HT-29 (cell line): ENCODE measurements at places on chromosomes 5 and 9.

DNA sequence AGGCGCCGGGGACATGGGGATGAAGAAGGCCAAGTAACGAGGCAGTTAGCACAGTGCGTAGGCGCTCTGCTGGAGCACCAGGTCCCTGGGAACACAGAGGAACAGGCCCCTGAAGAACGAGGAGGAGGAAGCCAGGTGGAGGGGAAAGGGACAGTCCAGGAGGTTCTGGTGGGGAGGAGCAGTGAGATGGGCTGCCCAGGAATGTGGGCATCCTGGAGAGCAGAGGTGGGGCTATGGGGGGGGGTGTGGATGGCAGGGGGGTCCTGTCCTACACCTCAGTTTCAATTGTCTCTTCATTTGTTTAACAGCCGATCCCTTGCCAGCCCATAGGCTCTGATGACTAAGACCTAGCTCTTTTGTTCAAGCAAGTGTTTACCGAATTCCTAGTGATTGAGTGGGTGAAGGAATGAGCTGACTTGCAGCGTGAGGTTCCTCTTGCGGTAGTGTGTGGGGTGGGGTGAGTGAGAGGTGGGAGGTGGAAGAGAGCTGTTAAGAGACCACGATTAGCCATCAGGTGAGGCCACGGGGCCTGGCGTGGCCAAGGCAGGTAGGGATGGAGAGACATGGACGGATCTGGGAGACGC, 8.4 kb upstream of the PHYHD1 start:
- peak; percentile 47 for DNase-seq

DNA sequence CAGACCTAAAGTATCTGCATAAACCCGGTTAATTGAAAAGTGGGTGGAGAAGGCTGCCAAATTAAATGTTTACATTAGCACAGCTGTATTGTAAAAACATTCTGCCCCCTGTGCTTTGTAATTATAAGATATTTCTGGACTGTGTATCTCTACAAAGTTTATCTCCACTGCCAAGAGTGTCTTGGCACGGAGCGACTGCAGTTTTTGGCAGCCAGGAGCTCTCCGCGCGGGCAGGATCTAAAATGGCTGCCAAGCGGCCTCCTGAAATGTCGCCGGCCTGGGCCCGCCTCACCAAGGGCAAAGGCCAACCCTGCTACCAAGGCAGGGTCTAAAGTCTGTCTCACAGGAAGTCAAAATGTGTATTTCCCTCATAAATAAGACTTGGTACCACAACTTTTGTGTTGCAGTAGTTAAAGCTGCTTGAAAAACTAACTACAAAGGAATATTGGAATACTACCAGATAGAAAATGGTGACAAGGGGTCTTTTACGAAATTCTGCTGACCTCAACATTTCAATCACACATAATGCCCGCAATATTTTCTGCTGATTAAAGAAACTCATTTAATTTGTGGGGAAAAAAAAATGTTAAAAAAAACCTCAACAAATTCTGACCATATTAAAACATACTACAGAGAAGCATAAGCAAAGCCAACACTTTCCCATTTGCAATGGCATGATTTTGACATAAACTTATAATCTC, 110.4 kb downstream of the NFIB start:
- DNase-seq = no peak

GRCh38 chr9:95005278-95006143, 279.0 kb downstream of the AOPEP start:
- peak; percentile 59 for DNase-seq

GRCh38 chr9:132268725-132269352, 85.9 kb downstream of the SETX start:
- peak; percentile 79 for DNase-seq

DNA sequence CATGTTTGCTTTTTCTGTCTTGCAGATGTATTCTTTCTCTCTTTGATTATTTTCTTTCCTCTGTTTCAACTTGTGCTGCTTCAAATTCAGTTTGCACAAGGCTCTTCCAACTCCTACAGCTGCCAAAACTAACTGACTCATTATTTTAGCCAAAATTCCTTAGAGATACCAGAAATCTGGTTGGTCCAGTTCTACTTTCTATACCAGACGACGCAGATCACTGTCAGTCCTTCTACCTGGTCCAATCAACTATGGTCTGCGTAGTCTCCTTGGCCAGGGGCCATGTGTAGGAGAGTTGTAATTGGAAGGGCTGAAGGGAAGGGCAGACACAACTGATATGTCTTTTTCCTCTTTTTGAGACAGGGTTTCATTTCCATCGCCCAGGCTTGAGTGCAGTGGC, 51.9 kb upstream of the JAK2 start:
- no peak for DNase-seq

- DNase-seq = no peak
These were observed 71.1 kb downstream of the ALDH7A1 start for GRCh38 chr5:126523818-126524510.

DNA sequence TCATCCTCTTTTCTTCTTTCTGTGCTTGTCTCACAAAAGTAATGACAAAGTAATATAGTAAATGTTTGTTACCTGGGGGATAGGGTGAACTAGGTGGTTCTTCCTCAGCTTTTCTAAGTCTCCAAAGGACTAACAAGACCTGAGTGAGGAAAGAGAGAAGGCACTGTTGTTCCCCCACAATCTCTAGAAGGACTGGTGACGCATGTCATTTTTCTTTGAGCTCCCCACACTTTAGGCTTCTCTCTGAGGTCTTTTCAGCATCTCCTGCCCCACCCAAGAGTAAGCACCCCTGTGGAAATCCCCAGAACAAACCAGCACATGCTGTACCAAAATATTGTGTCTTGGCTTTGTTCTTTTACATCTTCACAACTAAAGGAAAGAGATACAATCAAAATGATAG, 2.4 kb upstream of the IL7R start:
- DNase-seq = no peak

DNA sequence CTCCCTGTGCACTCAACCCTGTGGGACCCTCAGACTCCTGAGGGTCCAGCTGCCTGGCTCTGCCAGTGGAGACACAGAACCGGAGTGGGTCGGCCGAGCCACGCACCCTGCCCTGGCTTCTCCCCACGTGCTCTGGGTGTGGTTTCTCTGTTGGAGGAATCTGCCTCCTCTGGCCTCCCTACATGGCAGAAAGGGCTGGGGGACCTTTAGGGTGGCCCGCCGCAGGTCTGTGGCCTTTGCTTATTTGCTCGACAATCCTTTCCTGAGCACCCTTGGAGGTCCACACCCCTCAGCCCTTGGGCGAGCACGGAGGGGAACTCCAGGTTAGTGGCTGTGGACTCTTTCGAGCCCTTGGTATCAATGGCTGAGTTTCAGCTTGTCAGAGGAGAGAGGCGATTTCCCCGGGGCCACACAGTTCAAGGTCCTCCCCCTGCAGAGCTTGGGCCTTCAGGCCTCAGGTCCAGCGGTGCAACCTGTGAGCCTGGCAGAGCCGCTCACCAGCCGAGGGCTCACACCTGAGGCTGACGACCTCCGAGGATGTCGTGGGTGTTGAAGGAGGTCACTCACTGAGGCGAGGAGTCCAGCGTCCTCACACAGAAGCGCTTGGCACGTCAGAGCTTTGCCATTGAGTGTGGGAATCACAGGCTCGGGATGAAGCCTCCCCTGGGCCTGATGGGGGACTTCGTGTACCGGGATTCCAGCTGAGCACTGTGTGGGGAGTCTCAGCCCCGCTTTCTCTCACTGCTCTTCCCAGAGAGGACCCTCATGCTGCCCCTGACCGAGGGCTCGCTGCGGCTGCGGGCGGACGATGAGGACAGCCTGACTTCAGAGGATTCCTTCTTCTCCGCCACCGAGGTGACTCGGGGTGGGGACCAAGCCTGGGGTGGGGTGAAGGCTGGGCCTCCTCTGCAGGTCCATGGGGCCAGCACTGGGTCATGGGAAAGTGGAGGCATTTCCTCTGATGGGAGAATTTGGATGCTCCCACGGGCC, 20.8 kb upstream of the DOLPP1 start:
- no peak for DNase-seq

- DNase-seq = no peak
These were observed 195.6 kb downstream of the ELAVL2 start for GRCh38 chr9:23630488-23630887.

- DNase-seq = peak; percentile 30
These were observed 789 bp downstream of the ACER2 start for GRCh38 chr9:19409401-19410194.

GRCh38 chr5:58135571-58136335, 324.1 kb downstream of the PLK2 start:
- no peak for DNase-seq

- no peak for DNase-seq
These were observed 48.5 kb downstream of the MTRR start for GRCh38 chr5:7917130-7918123.

- DNase-seq = no peak
These were observed 35.0 kb upstream of the NAA35 start for GRCh38 chr9:85905957-85906356.

- no peak for DNase-seq
These were observed 142.1 kb downstream of the AGTPBP1 start for GRCh38 chr9:85599540-85600105.

DNA sequence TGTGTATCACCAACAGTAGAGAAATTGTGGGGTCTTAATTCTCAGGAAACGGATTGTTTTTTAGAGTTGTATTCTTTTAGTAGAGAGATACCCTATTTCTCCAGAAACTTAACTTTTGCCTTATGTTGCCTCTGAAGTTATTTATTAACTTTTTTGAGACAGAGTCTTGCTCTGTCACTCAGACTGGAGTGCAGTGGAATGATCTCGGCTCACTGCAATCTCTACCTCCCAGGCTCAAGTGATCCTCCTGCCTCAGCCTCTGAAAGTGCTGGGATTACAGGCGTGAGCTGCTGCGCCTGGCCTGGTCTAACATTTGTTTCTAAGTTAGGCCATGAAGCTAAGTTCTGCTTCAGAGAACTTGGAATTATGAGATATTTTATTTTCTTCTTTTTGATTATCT, 75.0 kb downstream of the CFAP95 start:
- no peak for DNase-seq

GRCh38 chr5:142115937-142116614, 7.5 kb downstream of the NDFIP1 start:
- DNase-seq = no peak

- no peak for DNase-seq
These were observed 271.1 kb upstream of the IRX4 start for GRCh38 chr5:2153802-2154201.

DNA sequence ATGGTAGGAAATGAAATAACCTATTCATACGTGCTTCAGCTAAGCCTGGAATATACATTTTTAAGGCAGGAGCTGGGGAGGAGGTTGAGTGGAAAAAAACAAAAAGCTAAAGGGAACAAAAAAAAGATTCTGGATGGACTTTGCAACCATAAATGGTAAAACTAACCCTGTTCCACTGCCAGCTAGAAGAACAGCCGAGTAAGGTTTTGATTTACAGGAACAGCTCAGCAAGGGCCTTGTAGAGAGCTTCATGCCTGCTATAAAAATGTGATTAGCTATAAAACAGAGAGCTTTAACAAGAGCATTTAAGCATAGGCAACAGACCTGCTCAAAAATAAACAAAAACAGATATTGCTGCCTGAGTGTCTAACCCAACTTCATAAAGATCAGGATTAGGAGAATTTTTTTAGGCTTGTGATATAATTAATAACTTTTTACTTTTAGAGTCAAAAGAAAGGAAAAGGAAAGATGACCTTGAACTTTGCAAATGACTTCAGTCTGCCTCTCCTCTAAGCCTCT, 194.8 kb downstream of the FBXL7 start:
- no peak for DNase-seq

DNA sequence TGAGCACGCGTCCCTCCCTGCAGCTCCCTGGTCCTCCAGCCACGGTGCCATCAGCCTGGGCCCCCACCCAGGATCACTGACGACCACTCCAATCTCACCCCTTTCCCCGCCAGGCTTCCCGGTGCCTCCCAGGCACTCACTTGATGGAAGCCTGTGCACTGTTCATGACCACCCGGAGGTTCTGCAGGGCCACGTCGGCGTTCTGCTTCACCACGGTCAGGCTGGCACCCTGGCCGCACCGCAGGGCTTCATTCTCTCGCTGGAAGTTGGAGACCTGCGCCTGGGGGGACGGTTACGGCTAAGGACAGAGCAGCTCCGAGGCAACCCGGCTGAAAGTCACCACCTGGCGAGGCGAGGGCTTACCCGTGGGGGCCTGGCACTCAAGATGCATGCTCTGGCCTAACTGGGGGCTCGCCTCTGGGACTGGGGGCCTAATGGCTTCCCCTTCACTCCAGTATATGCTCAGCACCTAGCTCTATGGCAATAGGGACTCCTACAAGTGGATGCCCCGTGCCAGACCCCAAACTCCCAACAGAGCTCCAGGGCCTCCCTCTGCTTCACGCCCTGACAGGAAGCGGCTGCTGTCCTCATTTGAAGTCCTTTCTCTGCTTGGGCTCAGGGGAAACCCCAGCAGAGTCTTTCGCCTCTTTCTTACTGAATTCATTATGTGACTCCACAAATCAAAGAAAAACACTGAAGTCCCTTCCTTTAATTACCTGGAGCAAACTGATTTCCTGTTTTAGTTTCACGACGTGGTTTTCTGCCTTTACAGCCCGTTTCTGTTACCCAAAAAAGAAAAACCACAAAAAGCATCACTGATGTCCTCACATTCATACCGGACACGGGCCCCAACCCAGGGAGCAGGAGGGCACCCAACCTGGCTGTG, 4.2 kb upstream of the SNAPC4 start:
- DNase-seq = no peak

DNA sequence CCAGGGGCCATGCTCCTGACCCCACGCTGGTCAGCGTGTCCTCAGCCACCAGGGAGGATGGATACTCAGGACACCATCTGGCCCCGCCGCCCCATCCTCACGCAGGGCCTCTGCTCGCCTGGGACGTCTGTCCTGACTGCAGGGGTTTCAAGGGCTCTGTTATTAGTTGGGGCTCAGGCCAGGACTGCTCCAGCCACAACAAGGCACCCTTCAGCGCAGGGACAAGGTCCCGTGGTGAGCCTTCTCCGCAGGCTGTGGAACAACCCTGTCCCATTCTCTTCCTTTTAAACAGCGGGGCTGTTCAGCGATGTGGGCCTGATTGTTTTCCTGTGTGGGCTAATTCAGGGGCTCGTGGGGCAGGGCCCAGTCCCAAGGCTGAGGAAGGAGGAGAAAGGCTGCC, 61.6 kb downstream of the SEMA4D start:
- no peak for DNase-seq

DNA sequence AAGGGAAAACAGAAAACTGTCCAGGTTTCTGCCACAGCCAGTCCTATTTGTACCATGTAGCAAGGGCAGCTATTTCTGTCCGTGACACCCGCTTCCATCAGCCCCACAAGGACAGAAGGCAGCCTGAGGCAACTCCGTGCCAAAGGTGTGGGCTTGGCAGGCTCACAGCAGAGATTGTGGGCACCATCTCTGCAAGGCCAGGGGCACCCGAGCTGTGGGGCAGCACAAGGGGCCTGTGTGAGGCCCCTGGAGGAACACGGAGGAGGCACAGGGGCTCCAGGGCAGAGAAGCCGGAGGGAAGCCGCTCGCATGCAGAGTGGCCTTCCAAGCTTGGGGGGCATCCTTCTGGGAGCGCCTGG, 43.5 kb downstream of the COL23A1 start:
- DNase-seq = no peak

- DNase-seq = peak; percentile 38
These were observed 639.2 kb downstream of the NR2F1-AS1 start for GRCh38 chr5:92941806-92942205.

GRCh38 chr5:32410630-32411029, 33.9 kb downstream of the ZFR start:
- DNase-seq = no peak

GRCh38 chr9:127654619-127655018, 42.5 kb downstream of the STXBP1 start:
- no peak for DNase-seq
